D341Med (cell line): ENCODE measurements at places on chromosomes 12 and 14.

DNA sequence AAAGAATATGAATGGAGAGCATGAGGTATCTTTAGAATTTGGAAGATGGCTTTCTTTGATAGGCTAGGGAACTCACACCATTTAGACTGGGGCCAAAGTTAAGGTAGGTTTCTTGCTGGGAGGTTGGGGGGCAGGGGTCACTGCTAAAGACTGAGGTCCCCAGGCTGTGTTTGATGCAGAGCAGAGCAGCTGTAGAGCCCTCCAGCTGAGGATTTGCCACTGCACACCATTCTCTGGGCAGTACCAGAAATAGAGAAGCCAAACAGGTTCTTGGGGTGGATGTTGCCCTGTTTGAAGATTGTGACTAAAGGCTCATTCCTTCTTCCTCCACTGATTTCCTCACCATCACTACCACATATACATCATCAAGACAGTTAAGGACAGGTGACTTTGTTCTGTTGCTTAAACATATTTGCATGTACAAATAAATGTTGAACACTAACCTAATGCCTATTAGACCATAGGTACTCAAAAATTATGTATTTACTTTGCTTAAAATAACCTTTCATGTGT is 7.9 kb downstream of the NTF3 start:
- no peak for DNase-seq

DNA sequence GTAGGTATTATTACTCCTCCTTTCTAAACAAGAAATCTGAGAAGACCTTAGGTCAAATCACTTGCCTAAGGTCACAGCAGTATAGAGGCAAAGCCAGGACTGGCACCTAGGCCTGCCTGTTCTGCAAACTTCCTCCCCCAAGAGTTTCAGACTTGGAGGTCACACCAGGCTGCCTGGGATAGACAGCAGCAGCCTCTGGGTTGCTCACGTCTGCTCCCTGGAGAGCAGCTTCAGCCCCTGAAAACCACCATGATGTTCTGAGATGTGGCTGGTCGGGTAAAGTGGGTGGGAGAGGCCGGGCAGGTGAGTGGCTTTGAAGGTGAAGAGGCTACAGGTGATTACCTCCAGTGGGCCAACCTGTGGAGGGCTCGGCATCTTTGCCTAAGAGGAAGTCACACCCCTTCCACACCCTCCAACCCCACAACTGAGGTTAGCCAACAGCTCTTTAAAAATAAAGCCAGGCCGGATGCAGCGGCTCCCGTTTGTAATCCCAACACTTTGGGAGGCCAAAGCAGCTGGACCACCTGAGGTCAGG is 37.0 kb upstream of the PNMA1 start:
- DNase-seq = no peak

DNA sequence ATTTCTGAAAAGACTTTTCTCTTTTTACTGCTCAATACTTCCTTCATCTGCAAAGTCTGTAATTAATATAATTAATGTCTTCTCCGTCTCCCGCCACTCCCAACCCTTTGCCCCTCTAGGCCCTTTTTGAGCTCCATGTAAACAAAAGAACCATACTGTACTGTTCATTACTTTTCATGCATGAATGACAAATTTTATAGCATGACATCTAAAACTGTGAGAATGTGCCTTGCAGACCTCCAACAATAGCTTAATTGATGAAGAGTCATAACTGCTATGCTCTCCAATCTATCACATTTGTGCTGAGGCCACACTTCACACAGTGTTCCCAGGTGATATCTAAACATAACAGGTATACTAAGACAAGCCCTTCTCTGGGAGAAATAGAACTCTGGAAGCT is 1122.7 kb upstream of the ATXN7L3B start:
- DNase-seq = no peak

- peak; percentile 83 for DNase-seq
Measured at GRCh38 chr14:76920331-76921087, 94.3 kb downstream of the LRRC74A start.

- DNase-seq = no peak
Measured at GRCh38 chr12:32876004-32876403, 20.6 kb downstream of the PKP2 start.

DNA sequence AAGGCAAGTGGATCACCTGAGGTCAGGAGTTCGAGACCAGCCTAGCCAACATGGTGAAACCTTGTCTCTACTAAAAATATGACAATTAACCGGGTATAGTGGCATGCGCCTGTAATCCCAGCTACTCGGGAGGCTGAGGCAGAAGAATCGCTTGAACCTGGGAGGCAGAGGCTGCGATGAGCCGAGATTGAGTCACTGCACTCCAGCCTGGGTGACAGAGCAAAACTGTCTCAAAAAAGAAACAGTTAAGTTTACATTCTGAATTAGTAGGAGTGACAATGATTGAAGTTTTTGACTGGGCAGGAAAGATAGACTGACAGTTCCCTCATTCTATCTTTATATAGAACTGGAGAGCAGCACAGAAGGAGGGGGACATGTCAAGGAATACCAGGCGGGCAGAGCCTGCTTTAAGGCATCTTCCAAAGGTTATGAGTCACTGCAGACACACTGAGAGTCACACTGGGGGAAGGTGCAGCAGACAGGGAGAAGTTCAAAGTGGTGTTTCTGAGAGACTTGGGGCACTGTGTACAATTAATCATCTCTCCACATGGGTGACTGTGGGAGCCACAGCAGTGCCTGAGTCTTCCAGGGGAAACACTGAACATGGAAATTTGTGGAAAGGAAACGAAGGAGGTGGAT is 42.8 kb upstream of the RNASE3 start:
- DNase-seq = no peak

DNA sequence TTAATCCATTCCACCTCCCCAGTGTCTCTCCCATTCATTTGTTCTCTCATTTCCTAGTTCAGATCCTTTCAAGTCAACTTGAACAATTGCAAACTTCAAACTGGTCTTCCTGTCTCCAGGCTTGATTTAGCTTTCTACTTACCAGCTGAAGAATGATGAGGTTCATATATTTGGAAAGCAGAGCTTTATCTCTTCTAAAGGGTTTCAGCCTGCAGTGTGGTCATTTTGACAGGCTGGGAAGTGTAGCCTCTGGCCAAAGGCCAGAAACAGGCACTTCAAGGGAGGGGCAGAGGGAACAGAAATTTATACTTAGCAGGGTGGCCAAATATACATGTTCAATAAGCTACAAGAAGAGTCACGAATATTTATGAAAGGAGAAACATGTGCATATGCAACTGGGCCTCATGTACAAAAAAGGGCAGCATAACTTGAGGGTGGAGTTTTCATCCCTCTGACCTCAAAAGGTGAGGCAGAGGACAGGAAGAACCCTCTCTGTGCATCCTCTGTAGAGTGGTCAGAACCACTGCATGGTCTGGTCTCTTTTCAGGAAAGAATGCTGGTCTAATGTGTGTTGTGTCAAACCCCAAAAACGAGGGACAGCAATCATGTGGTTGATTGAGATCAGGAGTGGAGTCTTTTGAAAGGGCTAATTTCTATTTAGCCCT is 34.0 kb upstream of the HECTD1 start:
- DNase-seq = no peak

DNA sequence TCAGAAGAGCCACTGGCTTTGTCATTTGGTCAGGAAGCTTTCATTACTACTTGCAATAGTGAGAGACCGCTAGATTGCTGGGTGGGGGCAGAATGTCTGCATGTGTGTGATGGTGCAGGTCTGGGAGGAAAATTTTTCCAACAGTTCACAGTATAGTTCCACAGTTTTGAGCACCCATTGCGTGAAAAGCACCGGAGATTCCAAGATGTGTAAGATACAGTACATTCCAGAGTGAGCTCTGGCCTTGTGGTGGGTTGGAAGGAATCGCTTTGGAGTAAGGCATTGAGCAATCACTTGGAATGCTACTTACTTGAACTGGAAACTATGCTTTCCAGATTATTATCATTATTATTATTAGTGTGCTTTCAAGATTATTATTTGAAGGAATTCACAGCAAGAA is 47.6 kb upstream of the FRMD6 start:
- DNase-seq = no peak

GRCh38 chr12:41585784-41586183 is 397.7 kb downstream of the PDZRN4 start:
- no peak for DNase-seq
